ENCODE measurements at places on chromosomes 3 and 15.
A peak's percentile ranks its signal among the peaks of the same experiment; 100 is the strongest.

GRCh38 chr3:162224746-162225145 is 728.1 kb downstream of the OTOL1 start:
- DNase-seq: no peak

DNA sequence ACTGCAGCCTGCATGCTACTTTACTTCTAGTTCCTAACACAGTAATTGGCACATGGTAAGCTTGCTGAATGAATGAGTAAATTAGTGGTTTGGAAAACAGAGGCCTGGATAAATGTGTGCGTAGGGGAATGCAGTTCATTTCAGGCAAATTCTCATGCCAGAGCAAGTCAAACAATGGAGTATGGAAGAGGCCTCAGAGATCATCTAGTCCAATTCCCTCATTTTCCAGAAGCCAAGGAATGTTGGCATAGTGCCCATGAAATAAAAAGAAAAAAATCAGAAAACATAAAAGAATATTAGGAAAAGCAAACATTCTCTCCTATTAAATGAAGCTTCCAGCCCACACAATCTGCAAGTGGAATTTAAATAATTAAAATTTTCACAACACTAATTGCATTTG is 92.4 kb downstream of the MB21D2 start:
- DNase-seq: no peak

DNA sequence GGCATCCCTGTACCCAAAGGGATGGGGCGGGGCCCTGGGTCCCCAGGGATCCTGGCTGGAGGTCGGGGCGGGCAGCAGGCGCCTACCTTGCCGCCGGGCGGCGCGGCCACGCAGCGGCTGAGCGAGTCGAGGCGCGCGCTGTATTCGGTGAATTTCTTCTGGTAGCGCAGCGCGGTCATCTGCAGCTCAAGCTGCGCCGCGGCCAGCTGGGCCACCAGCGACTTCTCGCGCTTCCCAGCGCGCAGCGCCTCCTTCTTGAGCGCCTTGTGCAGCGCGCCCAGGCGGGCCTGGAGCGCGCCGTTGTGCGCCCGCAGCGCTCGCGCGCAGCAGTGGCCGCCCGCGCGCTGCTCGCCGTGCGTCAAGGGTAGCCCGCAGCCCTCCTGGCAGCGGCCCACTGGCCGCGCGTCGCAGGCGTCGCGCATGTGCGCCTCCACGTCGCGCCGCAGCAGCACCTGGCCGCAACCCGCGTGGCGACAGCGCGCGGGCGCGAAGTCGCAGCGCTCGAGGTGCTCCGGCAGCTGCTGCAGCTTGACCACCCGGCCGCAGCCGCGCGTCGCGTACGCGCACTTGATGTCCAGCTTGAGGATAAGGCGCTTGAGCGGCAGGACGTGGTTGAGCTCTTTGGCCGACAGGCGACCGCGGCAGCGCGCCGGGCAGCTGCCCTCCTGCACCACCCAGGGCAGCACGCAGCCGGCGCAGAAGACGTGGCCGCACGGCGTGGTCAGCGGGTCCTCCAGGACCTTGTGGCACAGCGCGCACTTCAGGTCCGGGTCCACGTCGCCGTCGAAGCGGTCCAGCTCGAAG is 522 bp downstream of the PDZRN3 start:
- DNase-seq: peak; percentile 87

DNA sequence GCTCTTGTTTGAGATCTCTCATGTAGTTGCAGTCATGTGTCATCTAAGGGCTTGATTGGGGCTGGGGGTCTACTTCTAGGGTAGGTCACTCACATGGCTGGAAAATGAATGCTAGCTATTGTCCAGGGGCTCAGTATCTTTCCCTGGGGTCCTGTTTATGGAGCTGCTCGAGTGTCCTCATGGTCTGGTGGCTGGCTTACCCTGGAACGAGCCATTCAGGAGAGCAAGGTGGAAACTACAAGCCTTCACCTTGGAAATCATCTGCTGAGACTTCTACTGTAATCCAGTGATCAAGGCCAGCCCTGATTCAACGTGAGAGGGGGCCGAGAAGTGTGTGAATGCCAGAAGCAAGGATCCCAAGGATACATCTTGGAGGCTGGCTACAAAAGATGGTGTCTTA is 16.2 kb upstream of the RHCG start:
- no peak for DNase-seq

DNA sequence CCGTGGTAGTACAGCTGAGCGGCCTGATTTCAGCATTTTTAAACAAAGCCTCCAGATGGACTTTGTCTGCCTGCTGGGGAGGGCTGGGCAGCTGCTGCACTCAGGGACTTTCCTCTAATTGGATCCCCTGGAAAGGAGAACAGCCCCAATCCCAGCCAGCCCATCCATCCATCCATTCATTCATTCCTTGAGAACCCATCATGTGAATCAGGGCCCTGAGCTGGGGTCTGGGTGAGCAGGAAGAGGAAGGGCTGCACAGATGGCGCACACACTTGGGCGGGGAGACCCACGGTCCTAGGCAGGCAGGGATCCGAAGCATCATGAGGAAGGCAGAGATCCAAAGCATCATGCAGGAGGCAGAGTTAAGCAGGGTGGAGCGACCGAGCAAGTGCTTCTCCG is 45.7 kb downstream of the TPRA1 start:
- no peak for DNase-seq

DNA sequence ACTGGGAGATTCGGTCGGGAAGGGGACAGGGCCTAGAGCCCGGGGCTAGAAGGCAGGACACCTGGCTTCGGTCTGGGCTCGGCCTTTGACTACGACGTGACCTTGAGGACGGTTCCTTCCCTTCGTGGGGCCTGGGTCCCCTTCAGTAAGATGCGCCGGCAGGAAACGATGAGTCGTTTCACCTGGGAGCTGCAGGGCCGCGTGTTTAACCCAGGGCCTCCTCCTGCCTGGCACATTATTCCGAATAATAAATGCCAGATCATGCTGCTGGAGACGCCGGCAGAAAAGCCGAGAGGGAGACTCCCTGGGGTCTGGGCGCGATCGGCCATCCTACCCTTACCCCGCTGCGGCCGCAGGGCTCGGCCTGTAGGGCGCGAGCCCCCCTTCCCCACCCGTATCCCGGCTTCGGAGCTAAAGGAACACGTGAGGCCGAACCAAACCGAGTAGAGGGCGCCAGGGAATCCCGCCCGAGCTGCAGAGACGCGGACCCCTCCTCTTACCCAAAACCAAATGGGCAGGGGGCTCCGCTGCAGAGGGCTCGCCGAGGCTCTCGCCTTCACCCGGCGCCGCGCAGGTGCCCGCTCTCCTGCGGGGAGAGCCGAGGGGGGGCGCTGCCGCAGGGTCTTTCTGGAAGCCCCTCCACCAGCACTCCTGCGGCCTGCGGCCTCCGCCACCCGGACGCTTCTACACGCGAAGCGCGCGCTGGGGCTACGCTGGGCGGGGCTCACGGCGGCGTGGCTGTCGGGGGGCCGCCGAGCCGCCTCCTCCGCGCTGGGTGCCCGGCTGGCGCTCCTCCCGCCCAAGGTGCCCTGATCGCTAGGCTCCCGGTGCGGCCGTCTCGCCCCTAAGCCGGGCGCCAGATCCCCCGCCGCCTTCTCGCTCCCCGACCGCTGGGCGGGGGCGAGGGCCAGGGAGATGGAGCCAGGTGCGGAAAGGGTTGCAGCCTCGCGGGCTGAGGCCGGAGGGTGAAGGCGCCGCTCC is at the start of gene BDH1:
Gene BDH1, minus strand, starts transcription at position 688 of the 981 bp plus-strand sequence. CDS start 9,525 bp downstream, outside the sequence.
- peak; percentile 77 for DNase-seq

- no peak for DNase-seq
These were observed 429.5 kb downstream of the ZIC1 start for GRCh38 chr3:147838652-147839051.

DNA sequence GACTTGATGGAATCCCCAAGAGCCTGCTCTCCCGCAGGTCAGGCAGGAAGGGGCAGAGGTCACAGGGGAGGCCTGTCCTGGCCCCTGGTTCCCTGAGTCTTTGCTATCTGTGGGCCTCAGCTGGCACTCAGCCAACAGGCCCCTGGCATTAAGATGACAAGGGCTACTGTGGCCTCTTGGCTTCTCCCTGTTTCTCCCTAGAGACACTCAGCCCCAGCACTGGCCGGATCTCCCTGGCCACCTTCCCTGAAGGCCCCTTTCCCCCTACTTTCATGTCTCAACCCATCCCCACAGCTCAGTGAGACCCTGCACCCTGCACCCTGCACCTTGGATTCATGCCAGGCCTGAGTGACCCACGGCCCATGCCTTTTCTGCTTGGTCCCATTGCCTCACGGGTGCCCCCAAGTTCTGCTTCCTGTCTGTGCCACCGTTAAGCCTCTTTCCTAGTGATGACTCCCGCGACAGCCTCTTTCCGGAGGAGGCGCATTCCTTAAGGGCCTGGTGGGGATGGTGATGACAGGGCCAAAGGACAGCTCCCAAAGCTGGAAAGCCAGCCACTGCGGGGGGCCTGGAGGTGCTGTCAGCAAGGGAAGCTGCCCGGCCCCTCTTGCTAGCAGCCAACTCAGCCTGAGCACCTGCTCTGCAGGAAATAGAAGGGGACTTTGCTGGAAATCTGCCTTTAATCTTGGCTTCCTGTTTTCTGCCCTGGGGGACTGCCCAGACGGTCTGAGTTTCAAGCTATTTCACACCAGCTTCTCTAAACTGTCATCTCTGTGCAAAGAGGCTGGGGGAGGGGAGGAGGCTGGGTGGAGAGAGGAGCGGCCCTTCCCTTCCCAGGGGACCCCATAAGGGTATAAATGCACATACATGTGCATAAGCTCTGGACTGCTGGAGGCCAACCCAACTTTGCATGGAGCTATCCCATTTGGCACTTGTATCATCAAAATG is 4.8 kb upstream of the CSK start:
- DNase-seq: no peak

DNA sequence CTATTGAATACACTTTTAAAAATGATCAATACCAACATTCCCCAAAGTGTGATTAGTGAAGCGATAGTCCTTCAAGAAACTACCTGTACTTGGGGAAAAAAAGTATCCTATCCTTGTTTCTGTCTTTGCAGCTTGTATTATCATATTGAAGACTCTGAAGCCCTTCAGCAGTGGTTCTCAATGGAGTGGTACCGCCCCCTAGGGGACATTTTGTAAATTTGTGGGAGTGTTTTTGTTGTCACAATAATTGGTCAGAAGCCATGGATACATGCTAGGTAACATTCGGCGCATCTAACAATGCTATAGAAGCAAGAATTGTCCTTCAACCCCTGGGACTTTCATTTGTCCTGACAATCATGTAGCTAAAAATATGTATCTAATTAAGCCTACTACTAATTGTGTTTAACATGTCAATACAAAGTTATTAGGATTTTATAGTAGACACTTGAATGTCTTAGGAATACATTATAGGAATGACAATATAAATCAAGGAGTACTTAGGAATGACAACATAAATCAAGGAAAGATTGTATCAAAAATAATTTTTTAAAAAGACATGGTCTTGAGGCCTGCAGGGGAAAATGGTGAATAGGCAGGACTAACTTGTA is 53.7 kb downstream of the NMD3 start:
- no peak for DNase-seq

- no peak for DNase-seq
These were observed 556.6 kb downstream of the FOXP1 start for GRCh38 chr3:71026634-71027578.

GRCh38 chr3:129014148-129014547 is 13.0 kb downstream of the EFCC1 start:
- peak; percentile 42 for DNase-seq

- DNase-seq: peak; percentile 59
These were observed 66.6 kb downstream of the SYNPR start for GRCh38 chr3:63344661-63345060.

DNA sequence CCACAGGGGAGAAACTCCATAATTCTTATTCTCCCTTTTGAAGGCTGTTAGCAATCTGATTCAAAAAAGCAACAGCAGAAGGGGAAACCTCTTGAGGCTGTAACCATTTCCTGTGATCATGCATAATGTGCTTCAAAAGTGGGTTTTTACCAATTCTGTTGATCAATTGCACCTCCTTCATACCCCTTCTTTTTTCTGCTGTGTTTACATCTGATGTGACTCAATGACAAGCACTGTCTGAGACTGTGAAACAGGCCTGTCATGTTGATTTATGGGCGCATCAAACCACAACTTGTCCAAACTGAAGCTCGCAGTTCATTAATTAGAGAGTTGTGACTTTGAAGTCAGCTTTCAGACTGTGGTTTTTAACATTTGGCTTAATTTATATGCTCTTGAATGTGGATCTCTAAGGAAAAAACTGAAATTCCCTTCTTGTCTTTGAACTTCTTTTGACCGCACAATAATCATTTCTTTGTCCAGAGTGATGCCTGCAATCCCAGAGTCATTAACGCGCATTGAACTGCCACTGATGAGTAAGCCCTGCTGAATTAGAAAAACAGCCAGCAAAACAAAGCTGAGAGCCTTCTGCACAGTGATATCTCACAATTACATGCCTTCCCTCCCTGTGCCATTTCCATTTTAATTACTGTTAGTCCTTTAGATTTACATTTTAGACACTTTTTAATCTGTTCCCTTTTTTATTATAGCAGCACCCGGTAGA is 532.8 kb downstream of the FOXP1 start:
- no peak for DNase-seq

- DNase-seq: no peak
These were observed 367.7 kb downstream of the CGGBP1 start for GRCh38 chr3:87691109-87691508.

- no peak for DNase-seq
These were observed 26.8 kb upstream of the KLHL25 start for GRCh38 chr15:85821545-85821944.
